ENCODE measurements at places on chromosomes 3 and 15.

DNA sequence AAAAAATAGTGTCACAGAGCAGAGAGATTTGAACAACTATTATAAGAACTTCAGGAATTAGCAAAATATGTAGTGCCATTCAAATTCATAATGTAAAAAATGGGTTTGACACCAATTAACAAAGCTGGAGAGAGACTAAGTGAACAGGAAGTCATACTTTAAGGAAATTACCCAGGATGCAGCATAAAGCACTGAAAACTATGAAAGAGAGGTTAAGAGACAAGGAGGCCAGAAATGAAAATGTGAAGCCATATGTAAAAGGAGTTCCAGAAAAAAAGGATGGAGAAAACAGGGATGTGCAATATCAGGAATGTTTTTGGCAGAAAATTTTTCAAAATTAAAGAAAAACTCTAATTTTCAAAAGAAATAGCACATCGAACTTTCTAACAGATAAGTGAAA lies 57.6 kb downstream of the SLCO2A1 start:
- no peak for DNase-seq

- DNase-seq: no peak
These were observed 16.6 kb downstream of the TPRA1 start for GRCh38 chr3:127573912-127574311.

- DNase-seq: no peak
These were observed 177.8 kb upstream of the PROK2 start for GRCh38 chr3:71962561-71963240.

DNA sequence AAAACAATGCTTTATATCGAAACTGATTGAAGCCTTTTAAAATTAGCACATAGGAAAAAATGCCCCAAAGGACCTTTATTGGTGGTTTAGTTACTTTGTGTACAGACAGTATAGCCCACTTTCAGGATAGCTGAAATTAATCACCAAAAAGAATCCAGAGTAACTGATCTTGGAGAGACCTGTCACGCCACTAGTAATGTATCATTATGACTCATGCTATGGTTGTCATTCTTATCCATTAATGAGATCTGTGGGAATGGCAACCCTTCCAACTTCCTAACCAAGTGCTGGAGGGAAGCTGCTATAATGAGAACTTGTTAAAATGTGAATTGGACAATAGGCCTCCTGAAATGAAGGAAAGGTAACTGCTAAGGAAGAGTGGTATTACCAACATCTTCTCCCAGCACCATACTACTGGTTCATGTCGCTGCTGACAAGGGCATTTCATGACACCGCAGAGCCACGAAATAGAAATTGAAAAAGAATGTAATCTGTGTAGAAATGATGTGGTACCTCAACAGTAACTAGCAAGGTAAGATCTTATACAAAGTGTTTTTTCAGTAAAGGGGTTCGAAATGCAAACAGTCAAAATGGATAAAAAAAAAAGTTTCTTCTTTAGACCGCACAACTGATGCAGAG lies 7.1 kb upstream of the EMC4 start:
- no peak for DNase-seq

- DNase-seq: no peak
These were observed 1.4 kb downstream of the PFN2 start for GRCh38 chr3:149969110-149969939.

DNA sequence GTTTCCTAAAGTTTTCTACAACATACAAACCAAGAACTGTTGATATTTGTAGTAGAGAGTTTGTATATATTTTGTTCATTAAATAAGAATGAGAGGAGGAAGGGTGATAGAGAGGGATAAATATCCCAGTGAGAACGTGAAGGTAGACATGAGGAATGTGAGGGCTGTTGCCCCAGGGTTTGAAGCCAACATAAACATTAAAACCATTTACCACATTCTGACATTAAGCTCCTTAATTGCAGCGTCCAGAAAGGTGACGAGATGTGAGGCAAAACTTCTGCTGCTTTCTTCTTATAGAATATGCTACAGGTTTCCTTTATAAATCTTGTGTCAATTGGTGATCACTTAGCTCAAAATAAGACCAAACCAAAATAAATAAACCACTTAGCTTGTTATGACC lies 267.8 kb upstream of the CNTN4 start:
- no peak for DNase-seq

- no peak for DNase-seq
These were observed 109.9 kb downstream of the IQSEC1 start for GRCh38 chr3:12963231-12963896.

DNA sequence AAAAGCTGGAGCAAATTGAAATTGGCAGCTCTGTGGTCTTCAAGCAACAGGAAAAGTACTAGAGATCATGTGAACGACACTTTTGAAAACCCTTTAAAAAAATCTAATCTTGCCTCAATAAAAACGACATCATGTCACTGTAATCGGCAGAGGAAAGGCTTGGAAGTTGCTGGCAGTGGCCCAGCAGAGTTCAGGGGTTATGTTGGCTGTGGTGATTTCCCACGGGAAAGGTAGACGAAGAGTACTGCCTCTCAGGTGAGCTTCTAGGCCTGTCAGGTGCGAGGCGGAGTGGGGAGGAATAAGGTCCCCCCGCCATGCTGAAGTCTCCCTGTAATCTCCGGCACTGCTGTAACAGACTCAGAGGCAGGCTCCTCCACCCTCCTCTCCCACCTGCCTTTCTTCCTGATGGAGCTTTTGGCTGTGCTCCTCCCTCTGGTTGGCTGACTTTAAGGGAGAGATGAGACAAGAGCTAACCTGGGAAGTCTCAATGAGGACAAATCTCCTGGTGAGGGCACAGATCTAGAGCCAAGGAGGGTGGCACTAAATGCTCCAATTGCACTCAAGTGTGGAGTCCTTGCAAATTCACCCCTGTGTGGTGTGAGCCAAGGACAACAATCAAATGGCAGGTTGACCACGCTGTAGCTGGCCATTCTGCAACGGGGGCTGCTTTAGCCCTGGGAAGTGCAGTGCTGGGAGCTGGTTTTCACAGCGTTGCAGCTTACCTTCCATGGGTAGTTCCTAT lies 18.7 kb upstream of the HES1 start:
- DNase-seq: no peak

Data from stimulated activated CD8-positive, alpha-beta memory T cell treated with anti-CD3 and anti-CD28 coated beads, Interleukin-7, amount 100 ng/mL, for 1 hour (primary cell).